ENCODE measurements at places on chromosomes 3 and 15.

- DNase-seq, result no peak
These were observed 168.0 kb downstream of the PEX5L start for GRCh38 chr3:179868715-179869114.

DNA sequence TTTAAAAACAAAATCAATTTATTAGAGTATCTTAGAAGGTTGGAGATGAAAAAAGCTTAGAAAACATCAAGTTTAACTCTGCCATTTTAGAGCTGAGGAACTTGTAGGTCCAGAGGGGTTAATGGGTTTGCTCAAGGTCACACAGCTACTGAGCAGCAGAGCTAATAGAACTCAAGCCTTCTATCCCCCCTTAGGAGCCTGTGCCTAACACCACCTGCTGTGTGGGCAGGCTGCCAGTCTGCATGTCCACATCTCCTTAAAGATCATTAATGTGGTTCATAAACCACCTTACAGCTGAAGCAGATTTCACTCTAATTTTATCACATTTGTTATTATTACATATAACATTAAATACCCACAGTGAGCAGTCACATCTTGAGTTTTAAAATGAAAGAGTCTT is 14.1 kb upstream of the SLC35G2 start:
- DNase-seq, result no peak

DNA sequence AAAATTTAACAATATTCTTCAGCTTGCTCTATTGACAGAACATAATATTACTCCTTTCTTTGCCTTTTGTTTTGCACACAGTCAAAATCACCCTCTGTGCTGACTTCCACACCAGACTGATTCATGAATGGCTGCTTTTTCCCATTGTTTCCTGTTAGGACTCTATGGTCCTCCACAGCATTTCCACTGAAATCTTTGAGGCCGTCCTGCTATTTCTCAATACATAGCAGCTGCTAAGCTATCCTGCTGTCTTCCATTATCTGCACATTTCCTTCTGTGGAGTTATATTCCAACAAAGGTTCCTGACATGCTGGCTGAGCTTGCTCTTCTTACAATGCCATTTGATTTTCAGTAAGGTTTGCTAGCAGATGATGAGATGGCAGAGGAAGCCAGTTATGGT is 153.3 kb downstream of the EPHA3 start:
- no peak for DNase-seq

DNA sequence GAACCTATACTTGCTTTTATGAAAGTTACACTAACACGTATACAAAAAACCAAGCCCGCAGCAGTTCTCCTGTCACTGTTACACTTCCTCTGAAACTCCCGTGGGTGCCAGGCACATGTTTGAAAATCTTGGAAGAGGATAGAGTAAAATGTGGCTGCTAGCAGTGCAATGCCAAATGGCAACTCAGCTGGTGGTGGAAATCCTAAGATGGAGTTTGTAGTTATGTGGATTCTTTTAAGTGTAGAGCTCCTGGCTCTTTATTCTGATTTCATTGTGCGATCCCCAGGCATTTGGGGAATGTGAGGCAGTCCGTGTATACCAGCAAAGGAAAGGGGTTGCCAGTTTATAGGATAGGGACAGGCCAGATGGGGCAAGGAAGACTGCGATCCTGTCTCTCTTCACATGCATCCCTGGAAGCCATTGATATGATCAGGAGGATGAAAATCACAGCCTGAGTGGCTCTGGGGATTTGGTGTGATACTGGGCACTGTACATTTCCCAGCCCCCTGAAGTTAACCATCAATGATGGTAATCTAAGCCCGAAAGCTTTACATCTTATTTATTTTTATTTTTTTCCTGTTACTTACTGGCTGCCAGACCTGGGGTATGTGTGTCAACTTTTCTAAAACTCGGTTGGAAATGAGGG is 1.1 kb downstream of the STAC start:
- no peak for DNase-seq

GRCh38 chr3:124429129-124429815 is 301.0 kb upstream of the UMPS start:
- DNase-seq, result peak; percentile 31

DNA sequence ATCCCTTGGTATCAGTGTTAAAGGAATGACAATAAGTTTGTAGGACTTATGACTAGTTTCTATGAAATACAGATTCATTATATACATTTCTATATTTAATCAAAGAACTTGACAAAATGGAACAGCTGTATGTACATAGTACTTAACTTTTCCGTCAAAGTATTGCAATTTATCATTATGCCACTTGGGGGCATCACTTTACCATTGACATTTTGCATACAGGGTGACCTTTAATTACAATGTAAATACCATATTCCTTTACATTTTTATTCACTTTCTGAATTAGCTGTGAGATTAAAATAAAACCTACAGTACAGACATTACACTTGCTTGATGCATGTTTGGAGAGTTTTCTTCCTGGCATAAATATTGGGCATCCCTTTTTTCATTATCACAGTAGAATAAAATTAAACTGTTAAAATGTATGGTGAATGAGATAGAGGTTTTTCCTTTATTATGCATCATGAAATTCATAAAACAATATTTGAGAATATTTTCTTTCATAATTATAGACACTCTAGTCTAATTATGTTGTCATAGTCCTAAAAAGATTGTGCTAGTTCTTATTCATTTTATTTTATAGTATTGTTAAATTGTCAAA is 6.9 kb downstream of the NEK11 start:
- peak; percentile 11 for DNase-seq

- DNase-seq, result no peak
These were observed 1.2 kb downstream of the NR2C2 start for GRCh38 chr3:14948609-14949038.

GRCh38 chr3:105496343-105496742 is 129.6 kb downstream of the ALCAM start:
- no peak for DNase-seq

- DNase-seq, result peak; percentile 46
These were observed 82.6 kb downstream of the LSM3 start for GRCh38 chr3:14261229-14261628.

GRCh38 chr3:141228395-141228794 is 3.2 kb upstream of the PXYLP1 start:
- peak; percentile 72 for DNase-seq

- DNase-seq, result no peak
These were observed 7.6 kb upstream of the ACOX2 start for GRCh38 chr3:58544541-58544940.

- DNase-seq, result no peak
These were observed 1.8 kb downstream of the IGDCC3 start for GRCh38 chr15:65375871-65376607.

- DNase-seq, result no peak
These were observed 145.0 kb downstream of the KCNH8 start for GRCh38 chr3:19293295-19293694.

DNA sequence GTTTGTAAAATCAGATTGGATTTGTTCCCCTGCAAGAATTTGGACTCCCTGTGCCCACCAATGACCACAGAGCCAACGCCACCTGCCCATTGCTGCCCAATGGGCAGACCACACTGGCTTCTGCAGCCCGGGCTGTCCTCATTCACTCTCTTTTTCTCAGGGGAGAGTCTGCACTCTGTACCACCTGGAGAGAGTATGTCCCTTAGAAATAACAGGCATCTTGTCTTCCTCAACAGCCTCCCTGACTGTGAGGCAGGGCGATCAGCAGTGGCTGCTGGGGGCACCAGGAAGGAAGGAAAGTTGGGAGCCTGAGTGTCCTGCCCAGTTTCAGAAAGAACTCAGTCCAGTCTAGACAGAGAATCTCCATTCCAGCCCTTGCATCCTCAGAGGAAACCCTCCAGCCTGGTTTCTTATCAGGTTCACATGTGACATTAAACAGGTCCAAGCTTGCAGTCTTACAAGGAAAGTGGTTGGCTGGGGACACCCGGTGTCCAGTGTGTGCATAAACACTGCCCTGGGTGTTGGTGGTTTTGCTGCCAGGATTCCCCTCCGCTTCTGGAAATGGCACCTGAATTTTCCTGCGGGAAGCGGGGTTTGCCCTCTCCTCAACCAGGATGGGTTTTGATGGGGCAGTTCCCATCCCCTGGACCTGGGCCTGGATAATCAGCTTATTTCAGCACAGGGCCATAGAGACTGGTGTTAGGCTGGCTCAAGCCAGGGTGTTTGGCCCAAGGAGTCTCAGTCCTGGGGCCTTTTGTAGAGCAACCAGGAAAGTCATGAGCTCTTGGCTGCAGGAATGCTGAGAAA is 37.2 kb downstream of the SSUH2 start:
- no peak for DNase-seq

DNA sequence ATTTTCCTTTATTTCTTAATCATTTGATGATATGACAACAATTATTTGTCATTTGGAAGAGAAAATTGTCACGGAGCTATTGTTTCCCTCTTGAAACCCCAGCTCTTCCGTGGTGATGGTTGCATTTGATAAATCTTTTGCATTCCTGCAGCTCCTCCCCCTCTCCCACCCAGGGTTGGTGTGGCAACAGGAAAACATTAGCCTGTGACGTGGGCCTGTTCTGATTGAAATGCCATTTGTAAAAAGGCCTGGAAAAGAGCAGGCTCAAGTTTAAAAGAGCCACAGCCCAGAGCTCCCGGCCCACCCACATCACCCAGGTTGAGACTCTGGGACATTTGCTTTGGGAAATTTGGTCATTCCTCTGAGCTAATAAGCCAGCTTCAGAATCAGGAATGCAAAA is 282.5 kb downstream of the RPLP1 start:
- DNase-seq, result no peak
